ENCODE measurements at places on chromosomes 13 and 19.

- no peak for DNase-seq
Measured at GRCh38 chr13:79799059-79799867, 318.3 kb downstream of the NDFIP2 start.

DNA sequence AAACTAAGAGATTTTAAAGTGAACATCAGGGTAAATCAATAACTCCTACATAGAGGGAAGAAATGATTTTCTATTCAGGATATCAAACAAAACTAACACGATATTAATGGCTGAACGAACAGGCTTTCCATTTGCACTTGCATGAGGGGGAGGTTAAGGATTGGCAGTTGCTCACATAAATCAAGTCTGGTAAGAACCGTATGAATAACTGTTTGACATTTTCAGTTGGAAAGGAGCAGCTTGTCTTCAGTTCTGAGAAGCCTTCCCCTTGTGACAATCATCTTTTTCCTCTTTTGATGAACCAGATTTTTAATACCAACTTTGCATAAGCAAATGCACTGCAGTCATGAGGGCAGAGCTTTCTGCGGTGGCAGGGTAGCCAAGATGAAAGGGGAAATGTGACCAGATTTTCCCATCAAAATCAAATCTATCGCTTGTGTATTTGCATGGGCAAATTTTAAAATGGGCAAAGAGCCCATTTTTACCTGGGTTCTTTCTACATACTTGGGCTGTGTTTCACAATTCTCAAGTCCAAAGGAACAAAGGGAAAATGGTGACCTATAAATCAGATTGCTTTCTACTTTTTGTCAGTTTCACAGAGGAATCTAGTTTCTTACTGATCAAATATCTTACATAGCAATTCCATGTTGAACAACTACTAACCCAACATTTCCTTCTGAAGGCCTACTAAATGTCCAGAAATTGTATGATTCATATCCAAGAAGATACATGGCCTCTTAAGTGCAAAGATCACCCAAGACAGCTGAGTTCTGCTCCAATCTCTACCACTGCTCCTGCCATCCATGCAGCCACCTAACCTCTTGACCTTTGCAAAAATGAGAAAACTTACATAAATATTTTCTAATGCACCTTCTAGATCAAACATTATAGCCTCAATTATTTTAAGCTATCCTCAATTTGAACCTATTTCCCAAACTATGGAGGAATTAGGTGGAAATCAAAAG, 249.6 kb downstream of the OXGR1 start:
- no peak for DNase-seq

GRCh38 chr19:1183543-1184172, 9.6 kb upstream of the SBNO2 start:
- no peak for DNase-seq

- DNase-seq = peak; percentile 45
Measured at GRCh38 chr19:38387550-38388348, at the start of gene GGN. Gene GGN (minus strand): TSS chr19:38388034. CDS start chr19:38387261, 773 bp downstream.

DNA sequence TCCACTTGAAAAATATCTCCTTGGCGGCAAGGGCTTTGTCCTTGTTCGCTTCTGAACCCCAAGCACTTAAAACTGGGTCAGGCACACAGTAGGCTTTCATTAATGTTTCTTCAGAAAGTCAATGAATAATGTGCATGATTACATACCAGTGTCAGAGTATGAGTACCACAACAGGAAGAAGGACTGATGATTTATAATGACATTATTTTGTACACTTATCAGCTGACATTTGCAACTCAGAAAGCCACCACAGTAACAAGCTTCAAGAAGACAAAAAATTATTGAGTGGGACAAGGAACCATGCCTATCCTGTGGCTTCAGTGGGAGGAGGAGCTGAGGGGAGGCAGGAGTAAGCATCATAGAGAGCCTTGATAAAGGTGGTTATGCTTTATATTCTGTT, 10.0 kb downstream of the POLR1D start:
- no peak for DNase-seq

DNA sequence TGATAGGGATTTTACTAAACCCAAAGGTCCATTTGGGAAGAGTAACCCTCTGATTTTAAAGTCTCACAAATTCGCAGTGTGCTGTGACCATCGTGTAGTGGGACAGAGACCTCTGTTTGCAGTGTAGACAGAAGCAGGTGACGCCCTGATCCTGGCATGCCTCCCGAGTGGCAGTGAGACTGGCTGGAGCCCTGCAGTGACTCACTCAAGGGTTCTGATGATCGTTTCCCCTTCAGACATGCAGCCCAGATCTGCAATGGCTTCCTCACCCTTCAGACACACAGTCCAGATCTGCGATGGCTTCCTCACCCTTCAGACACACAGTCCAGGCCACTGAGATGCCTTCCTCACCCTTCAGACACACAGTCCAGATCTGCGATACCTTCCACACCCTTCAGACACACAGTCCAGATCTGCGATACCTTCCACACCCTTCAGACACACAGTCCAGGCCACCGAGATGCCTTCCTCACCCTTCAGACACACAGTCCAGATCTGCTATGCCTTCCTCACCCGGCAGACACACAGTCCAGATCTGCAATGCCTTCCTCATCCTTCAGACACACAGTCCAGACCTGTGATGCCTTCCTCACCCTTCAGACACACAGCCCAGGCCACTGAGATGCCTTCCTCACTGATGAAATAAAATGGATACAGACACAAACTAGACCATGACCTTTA, 125.2 kb downstream of the ATP11A start:
- peak; percentile 6 for DNase-seq

DNA sequence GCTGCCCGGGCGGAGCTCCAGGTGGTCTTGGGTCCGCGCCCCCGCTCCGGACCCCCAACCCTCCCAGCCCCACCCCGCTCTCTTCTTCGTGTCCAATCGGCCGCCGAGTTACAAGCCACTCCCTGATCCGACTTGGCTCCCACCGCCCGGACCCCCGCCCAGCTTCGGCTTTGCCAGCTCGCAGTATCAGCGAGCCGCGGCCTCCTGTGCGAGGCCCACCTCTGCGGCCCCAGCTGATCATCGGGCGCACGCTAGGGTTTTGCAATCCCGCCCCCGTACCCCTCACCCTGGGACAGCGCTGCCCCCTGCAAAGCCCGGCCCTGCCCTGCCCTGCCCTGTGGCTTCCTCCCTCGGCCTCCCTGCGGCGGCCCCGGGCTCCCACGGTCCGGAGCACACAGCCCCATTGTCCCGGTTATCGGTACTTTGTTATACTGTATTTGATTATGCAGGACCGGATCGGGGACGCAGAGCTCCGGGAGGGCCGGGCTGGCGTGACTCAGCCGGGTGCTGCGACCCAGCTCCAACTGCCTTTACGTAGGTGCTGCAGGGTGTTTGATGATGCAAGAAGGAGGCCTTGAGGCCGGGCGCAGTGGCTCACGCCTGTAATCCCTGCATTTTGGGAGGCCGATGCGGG, 598 bp upstream of the LPAR2 start:
- DNase-seq = no peak

- DNase-seq = peak; percentile 25
Measured at GRCh38 chr19:41403181-41403970, 5.8 kb downstream of the BCKDHA start.

DNA sequence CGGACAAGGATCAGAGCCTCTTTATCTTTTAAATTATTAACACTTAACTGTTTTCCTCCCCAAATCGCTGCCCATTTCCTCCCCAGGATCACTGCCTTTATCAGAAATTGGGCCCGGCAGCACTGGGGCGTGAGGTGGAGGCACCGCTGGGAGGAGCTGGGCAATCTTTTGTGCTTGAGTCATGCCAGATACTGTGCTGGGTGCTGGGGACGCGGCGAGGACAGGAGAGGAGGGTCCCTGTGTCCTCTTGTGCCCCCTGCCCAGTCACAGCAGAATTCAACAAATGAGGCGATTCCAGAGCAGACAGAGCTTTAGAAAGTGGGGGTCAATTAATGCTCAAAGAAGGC, 347.8 kb downstream of the ZNF536 start:
- DNase-seq = no peak

DNA sequence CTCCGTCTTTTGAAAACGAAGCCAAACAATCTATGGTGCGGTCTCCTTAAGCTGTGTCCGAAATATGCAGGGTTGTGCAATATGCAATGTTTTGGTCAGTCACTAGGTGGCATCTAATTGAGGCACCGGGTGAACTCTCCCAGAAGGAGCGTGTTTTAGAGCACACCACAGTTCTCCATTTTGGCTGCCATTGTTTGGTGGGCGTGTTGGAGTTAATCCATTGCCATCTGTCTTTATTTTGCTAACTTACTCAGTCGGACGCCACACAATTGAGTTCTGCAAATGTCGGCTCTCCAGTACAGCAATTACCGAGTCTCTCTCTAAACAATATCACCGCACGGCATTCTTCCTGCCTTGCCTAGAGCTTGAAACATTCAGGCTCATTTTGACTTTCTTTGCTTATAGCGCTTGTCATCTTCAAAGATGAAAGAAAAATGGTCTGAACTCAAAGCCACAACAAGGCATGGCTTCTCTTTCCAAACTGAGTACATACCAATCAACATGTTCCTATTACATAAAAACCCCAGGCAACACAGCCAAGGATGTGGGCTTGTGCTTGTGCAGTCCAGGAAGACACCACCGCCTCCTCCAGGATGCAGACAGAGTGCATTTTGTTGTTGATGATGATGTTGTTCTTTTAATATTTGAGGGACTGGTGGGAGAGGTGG, 182.0 kb upstream of the SERP2 start:
- peak; percentile 5 for DNase-seq

GRCh38 chr19:3743486-3743885, 18.0 kb downstream of the APBA3 start:
- DNase-seq = no peak

- DNase-seq = no peak
Measured at GRCh38 chr13:44355621-44356020, 18.0 kb upstream of the SERP2 start.

GRCh38 chr19:44698492-44699201, at the start of gene CEACAM16:
Gene CEACAM16 (plus strand): TSS chr19:44699151. CDS start chr19:44701457, 2,306 bp downstream.
- no peak for DNase-seq

- no peak for DNase-seq
Measured at GRCh38 chr13:24938966-24939365, 157.0 kb upstream of the PABPC3 start.

DNA sequence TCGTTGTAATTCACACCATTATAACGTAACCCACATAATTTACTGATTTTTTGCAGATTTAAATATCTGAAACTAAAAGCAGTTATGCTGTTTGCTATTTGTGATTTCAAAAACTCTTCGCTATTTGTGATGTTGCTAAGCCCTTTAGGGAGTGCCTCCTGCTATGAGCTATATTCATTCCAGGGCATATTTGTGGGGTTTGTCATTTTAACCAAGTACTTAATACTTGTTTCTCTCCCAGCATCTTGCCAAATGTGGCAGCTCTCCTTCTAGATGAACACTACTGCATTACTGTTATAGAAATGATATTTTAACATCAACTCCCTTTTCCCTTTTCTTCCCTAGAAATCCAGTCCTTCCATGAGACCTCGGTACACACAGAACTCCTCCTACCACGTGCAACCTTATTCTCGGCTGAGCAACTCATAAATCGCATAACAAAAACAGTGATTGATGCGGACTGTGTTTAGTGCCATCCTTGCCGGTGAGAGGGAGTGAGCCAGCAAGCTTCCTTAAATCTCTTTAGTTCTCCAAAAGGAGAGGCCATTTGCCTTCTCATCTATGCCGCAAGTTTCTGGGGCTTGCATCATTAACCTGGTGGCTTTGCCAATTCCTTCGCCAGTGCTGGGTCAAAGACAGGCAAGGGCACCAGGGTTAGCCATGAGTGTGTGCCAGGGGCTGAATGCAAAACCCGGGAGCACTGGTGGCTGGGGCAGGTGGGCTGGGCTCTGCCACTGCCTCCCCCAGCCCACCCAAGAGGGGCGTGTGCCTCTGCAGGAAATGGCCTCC, 33.4 kb downstream of the RFX2 start:
- no peak for DNase-seq

GRCh38 chr19:16134510-16134909, 9.0 kb upstream of the HSH2D start:
- no peak for DNase-seq

DNA sequence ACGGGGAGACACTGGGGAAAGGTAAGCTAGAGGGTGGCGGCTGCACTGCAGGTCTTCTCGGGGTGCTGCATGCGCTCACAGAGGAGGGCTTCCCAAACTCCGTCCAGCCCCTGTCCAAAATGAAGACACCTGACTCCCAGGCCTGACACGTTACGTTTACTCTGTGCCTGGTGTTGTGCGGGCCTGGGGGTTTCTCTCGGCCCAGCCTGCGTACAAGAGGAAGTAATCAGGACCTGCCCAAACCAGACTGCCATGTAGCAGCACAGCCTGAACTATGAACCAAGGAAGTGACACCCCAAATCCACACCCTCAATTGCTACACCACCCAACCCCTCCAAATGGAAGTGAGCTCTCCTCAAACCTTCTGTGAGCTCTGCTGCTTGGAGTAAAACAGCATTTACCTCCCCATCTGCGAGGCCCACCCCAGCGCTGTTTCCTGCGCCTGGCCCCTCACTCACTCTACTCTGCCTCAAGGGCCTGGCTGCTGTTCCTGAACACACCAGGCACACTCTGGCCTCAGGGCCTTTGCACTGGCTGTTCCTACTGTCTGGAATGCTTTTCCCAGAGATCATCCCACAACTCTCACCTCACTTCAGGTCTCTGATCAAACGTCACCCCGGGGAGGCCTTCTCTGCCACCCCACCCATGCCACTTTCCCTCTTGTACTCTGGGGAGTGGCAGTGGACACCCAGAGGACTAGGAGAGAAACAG, 3.0 kb downstream of the HSPBP1 start:
- no peak for DNase-seq

- no peak for DNase-seq
Measured at GRCh38 chr19:17703824-17704463, 15.3 kb upstream of the MAP1S start.

DNA sequence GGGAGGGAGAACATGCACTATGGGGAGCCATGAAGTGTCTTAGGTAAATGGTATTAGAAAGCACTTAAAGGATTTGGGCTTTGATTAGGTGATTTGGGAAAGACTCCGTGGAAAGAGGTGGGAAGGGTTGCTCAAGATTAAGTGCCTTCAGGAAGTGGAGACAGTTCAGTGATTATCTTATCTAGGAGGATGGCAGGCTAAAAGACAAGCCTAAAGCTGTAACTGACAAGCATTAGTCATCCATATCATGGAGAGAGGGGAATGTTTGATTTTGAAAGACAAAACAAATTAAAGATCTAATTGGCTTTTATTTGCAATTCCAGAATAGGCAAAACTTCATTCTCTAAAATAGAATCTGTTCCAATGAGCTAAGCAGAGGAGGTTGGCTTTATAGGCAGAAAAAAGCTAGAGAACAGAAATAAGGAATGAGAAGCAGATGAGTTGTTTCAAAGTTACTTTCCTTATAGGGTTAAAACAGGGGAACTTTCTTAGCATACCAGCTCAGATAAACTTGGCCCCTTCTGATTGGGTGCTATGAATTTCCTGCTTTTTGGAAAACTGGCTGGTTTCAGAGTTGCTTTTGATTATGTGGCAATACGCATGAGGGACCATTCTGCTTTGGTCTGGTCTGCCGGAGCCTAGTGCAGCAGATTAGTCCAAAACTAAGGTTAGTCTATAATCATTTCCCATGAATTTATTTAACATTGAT, 1.8 kb upstream of the DIAPH3 start:
- DNase-seq = no peak

GRCh38 chr13:36518707-36519106, 86.4 kb downstream of the CCNA1 start:
- peak; percentile 17 for DNase-seq

GRCh38 chr19:53010494-53010893, 3.2 kb upstream of the ERVV-1 start:
- DNase-seq = no peak
